Substantia nigra (tissue), 51 donors: ENCODE measurements at places on chromosomes 4 and X.

GRCh38 chr4:120844528-120844921, 78.0 kb downstream of the PRDM5 start:
- no peak for DNase-seq

GRCh38 chr4:171582961-171583581, 230.1 kb upstream of the GALNTL6 start:
- DNase-seq = no peak

- DNase-seq = no peak
Measured at GRCh38 chrX:131393426-131393825, 104.3 kb upstream of the IGSF1 start.

DNA sequence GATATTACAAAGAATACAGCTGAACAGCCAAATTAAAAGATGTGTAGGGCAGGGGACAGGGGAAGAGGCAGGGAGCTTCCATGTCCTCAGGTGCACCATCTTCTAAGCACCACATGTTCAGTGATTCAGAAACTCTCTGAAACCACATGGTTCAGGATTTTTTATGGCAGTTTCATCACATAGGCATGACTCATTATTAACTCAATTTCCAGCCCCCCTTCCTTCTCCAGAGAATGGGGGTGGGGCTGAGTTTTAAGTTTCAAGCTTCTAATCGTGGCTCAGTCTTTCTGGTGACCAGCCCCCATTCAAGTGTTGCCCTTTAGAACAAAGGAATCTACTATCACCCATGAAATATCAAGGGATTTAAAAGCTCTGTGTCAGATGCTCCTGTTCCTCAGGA, 317.8 kb upstream of the GALNT7 start:
- no peak for DNase-seq

DNA sequence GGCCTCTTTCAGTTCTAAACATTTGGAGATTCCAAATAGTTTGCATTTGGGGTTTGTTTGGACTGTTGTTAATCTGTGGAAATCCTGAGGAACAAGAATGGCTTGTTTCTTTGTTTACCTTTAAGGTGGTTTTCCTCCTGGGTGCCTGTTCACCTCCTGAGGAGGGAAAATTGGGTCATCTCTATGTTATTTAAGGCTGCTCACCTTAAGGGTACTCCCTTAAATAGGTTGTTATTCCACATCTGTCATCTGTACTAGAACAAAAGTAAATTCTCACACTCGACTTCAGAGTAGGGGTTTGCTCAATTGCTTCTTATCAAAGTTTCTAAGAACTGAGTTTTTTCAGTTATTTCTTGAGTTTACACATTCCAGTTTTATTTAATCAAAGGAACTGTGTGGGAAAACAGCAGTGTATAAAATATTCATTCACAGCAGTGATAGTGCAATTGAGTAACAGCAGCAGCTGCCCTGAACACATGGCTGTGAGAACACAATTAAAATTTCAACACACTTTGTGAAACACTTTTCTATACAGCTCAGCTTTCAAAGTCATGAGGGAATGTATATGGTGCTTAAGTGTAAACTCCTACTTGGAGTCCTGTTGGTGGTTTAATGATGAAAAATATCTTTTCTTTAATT, 238.5 kb upstream of the PGRMC2 start:
- no peak for DNase-seq

- DNase-seq = no peak
Measured at GRCh38 chr4:10160281-10160856, 43.8 kb upstream of the WDR1 start.

GRCh38 chr4:11368701-11369115, 60.0 kb downstream of the HS3ST1 start:
- no peak for DNase-seq

GRCh38 chrX:39905538-39905891, 192.2 kb downstream of the BCOR start:
- DNase-seq = no peak

DNA sequence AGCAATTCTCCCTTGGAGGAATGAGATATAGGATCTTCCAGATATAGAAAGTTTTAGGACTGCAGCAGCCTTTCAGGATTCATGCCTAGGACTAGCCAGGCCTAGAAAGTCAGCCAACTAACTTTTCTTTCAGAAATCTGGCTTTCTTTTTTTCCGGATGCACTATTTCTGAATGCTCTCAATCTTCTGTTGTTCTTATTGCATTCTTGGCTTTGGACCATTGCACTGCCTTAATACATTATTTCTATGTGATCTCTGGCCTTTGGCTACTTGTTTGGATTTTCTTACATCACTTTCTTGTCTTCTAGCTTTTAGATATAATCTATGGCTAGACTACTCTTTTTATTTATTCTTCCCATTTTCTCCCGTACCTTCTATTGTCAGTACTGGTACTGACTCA, 813.1 kb upstream of the HTR2C start:
- DNase-seq = no peak

DNA sequence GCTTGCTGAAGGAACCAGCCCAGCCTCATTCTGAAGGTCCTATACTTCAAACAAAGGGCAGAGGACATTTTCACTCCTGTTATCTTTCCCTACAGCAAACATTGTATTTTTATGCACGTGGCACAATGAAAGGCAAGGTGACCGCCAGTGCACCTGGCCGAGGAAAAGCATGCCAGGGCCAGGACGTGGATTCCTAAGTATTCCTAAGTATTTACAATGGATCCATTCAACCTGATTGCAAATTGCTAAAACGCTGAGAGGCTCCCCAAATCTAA, 127.9 kb upstream of the FTHL17 start:
- no peak for DNase-seq

DNA sequence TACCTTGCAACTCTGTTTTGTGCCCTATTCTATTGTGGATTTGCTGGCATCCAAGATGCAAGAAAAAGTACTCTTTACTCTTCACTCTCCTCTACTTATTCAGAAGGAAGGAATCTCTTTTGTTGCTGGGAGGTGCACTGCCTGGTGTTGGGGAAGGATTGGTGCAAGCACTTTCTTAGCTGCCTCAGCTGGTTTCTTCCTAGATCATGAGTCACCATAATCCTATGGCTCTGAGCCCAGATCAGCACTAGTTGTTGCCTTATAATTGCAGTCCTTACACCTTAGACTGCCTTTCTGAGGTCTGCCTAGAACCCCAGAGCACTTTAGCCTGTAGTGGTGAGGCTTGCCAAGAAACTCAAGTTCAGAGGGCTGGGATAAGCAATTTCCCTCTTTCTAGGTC, 37.0 kb upstream of the CT83 start:
- DNase-seq = no peak

GRCh38 chr4:30696191-30696590, 24.0 kb upstream of the PCDH7 start:
- DNase-seq = no peak

DNA sequence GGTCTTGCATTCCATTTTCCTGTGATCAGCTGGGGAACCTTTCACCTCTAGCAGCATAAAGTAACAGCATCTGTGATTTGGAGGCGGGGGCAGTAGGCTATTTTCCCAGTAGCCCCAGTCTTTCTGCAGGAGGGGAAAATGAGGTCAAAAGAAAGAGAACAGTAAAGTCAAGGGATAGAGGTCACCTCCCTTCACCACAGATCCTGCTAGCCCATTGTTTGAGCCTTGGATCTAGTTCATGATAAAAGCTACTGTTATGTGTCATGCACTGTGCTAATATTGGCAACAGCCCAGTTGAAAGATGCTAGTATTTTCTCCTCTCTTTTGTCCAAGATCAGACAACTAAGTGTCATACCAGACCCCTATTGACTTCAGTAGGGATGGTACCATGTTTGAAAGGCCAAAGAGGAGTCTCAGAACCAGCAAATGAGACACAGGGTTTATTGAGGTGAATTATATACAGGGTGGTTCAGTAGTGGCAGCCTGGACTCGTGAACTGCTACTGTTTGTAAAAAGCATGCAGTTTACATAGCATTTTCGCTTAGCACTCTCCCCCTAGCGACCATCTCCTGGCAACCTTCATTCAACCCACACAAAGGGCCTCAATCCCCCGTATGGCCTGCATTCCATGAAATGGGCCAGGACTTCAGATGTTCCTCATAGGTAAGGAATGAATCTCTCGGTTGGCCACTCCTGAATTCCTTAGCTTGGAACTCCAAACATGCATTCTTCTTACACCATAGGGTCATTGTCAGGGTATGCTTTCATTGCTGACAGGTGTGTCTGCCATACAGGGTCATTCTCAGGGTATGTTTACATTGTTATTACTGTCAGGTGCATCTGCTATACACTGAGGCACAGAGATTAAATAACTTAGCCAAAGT, 170.0 kb upstream of the FRMPD4 start:
- no peak for DNase-seq
